ENCODE measurements at places on chromosomes 7 and 10. TPM values are rescaled to one million over a fixed set of nuclear protein-coding genes. Genes with fewer than 3 reads are reported as not detected.

The PIP gene
- total RNA-seq, result not detected

The YAE1 gene
- 22.3 TPM for total RNA-seq

The SPDYE18 gene
- 0.44 TPM for total RNA-seq

The TACC2 gene
- total RNA-seq, result 19.6 TPM

The IFIT1B gene
- total RNA-seq, result not detected

The ZNF727 gene
- total RNA-seq, result not detected

The EVX1 gene
- total RNA-seq, result not detected

- DNase-seq, result no peak
Observed at GRCh38 chr10:3485057-3485686, 299.8 kb downstream of the KLF6 start.

GRCh38 chr7:105521717-105522463, at the start of gene PUS7:
TSS of gene PUS7 (minus strand) at chr7:105522271. CDS start at chr7:105508512, 13,759 bp downstream.
- peak; percentile 88 for DNase-seq

GRCh38 chr10:60069311-60069710, 163.0 kb upstream of the CCDC6 start:
- DNase-seq, result no peak

- no peak for DNase-seq
Observed at GRCh38 chr10:12050528-12050927, 7.9 kb upstream of the UPF2 start.

DNA sequence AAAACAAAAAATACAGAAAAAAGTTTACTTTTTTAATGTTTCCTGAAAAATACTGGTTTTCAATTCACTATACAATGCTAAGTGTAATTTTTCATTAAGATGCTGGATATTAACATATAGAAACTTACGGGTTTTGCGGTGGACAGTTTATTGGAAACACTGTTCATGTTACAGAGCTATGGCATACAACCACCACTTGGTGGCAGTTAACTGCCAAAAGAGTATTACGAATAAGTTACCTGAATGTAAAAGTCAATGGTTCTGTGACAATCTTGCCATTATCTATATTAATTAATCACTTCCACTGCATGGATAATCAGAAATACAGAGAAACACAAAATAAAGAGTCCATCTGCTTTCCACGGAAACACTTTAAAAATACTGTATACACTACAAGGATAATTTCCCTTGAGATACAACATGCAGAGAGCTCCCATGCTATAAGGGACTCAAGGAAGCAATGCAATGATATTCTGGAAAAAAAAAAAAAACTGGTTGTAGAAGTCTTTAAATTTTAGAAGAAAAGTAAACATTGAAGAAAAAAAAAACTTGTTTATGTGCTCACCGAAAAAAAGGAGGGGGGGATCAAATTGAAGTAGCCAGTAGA, 97.0 kb downstream of the TPK1 start:
- no peak for DNase-seq

- DNase-seq, result no peak
Observed at GRCh38 chr7:80047856-80048459, 86.7 kb upstream of the GNAI1 start.

GRCh38 chr10:125156196-125156595, 4.2 kb downstream of the CTBP2 start:
- no peak for DNase-seq

- DNase-seq, result peak; percentile 60
Observed at GRCh38 chr10:125411724-125412123, 251.4 kb upstream of the CTBP2 start.

DNA sequence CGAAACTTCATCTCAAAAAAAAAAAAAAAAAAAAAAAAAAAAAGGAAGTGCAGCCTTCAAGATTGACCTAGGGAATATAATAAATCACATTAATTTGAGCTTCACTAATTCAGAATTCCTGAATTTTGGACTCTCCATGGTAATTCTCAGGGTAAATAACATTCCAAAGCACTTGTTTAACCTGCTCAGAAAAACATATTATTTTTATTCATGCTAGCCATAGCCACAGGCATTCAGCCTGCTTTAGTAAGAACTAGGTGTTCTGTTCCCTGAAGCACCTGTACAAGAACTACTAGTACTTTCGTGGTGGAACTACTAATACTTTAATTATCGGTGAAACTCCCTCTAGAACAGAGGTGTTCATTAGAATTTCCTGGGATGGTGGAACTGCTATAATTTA, 169.3 kb downstream of the RTKN2 start:
- peak; percentile 55 for DNase-seq

DNA sequence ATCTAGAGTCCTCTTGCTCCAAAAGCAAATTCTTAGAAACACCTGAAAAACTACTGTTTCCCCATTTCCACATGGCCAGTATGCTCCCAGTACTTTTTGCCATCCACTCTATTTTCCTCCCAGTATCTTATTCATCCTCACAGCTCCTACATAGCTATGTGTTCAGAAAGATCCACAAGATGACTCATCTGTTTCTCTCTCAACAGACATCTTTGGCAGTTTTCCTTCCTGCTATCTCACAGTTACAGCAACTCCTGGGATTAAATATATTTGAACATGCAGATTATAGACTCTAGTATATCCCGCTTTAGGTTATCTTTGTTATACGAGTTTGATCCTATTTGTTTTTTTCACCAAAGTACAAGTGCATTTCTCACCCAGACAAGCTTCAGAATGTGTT, 675.6 kb upstream of the POT1 start:
- DNase-seq, result no peak

DNA sequence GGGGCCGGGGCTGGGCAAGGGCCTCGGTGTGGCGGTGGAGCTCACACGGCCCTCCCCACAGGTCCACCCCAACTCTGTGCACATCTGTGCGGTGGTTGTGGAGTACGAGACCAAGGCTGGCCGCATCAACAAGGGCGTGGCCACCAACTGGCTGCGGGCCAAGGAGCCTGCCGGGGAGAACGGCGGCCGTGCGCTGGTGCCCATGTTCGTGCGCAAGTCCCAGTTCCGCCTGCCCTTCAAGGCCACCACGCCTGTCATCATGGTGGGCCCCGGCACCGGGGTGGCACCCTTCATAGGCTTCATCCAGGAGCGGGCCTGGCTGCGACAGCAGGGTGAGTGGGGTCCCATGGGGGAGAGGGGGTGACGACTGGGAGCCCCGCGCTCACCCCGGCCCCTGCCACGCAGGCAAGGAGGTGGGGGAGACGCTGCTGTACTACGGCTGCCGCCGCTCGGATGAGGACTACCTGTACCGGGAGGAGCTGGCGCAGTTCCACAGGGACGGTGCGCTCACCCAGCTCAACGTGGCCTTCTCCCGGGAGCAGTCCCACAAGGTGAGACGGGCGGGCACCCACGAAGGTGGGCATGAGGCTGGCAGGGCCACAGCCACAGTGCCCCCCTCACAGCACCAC, 8.8 kb downstream of the TMEM120A start:
- no peak for DNase-seq

DNA sequence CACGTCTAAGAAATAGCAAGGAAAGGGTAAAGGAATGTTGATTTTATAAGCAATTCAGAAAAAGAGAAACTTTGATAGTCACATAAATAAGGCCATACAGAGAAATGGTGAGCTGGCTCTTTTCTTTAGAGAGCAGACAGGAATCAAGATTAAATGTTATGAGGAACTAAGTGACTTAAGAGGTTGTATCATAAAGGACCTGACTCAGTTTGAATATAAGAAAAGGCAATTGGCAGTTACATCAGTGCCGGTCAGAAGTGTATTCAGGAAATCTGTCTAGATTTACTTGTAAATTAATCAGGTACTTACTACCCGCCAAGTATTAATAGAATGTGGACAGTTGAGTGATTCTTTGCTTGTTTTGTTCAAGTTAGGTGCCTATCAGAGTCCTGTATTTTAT, 2.1 kb downstream of the MRPL32 start:
- no peak for DNase-seq

DNA sequence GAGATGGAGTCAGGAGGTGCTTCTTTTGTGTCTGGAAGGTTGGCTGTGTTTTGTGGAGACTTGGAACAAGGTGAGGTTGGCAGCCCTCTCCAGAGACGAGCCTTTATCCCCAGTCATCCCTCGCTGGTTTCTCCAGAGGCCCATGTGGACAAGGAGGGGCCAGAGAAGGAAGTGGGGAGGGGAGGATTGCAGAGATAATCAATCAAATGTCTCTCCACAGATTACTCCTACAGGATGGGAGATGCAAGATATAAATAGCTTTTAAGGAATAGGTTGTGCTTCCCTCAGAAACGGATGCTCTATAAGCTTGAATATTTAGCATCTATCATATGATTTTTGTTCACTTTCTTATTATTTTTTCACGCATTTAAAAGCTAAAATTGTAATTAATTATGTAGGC, 70.4 kb upstream of the VWDE start:
- DNase-seq, result no peak

Measured in PC-9 (cell line).